ENCODE measurements at places on chromosomes 6 and 20. TPM values are rescaled to one million over a fixed set of nuclear protein-coding genes. Genes with fewer than 3 reads are reported as not detected.

DNA sequence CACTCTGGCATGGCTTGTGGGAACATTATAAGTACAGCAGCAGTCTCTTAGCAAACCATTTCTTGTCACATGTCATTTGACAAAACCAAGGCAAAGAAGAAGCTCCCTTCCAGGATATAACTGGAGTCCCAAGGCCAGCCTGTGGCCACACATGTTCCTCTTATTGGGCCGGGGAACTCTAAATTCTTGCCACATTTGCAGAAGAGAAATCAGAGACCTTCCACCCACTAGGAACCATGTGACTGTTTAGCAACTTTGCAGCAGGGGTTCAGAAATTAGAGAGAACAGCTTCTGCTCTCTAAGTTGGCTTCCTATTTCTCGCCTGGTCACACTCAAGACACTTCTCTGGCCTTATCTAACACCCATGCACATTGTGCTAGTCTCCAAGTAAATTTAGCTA lies 20.4 kb upstream of the MEP1A start:
- no peak for DNase-seq

The SLC2A10 gene
- 21.0 TPM for total RNA-seq

GRCh38 chr6:13433709-13434121 lies 53.7 kb downstream of the GFOD1 start:
- no peak for DNase-seq

- DNase-seq = no peak
Measured at GRCh38 chr6:160333841-160334240, 14.3 kb upstream of the SLC22A3 start.

DNA sequence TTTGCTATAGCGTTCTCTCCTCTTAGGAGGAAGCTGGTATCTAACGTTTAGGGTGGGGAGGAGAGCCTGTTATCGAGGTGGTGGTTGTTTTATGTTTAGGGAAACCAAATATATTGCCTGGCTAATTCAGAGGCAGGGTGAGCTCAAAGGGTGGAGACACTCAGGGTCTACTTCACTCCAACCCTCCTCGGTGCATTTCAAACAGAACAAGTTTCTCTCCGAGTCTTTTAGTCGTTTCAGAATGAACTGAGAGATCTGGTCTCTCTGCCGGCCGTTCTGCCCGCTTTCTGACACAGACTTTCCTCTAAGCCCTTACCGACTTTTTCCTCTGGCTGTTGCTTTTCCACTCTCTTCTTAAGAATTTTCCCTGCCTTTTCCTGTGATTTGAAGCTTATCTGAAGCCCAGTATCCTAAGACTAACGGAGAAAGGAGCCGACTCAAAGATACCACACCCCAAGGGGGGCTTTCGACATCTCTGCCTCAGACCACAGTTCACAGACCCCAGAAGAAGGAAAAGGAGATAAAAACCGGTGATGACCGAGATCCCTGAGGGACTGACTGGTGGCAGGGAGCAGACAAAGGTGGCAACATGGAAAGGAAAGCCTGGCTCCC lies 865 bp downstream of the STK38 start:
- DNase-seq = peak; percentile 18

DNA sequence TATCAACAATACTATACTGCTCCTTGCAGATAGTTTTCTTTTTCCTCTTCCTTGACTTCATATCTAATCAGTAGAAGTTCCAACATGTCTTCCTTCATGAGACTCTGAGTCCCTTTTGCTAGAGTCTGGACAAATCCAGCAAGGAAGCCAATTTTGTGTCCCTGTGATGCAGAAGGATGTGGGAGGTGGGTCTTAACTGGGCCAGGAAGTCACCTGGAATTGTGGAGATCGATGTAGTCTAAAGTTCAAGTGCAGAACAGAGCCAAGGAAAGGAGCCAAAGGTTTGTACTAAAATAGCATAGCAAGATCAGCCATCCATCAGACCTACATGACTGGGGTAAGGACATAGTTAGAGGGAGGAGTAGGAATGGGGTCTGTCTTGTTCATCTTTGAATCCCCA lies 37.6 kb downstream of the SPTLC3 start:
- no peak for DNase-seq

DNA sequence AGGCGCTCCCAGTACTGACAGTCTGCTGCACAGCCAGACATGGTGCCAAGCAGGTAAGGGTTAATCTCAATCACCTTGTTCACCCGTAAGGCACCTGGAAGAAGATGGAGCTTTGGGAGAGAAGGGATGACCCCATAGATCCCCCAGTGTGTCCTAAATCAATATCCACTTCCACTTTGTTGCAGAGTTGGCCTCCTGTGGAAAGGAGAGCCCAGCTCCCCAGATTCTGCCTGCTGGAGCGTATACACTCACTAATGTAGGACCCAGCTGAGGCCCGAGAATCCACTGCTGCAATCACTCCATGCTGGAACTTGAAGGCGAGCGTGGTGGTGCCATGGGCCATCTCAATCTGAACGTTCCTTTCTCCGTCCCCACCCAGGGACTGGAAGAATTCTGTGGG lies 1.2 kb downstream of the PSMB8 start:
- no peak for DNase-seq

- DNase-seq = peak; percentile 69
Measured at GRCh38 chr20:50980851-50981713, 22.5 kb downstream of the MOCS3 start.

GRCh38 chr6:151452750-151453427 lies 963 bp upstream of the RMND1 start:
- DNase-seq = no peak

GRCh38 chr6:32075781-32076180 lies 33.4 kb downstream of the TNXB start:
- DNase-seq = no peak

- no peak for DNase-seq
Measured at GRCh38 chr6:137339929-137340559, 120.9 kb upstream of the IFNGR1 start.

- DNase-seq = no peak
Measured at GRCh38 chr20:33655164-33655563, 7.0 kb upstream of the C20orf144 start.

DNA sequence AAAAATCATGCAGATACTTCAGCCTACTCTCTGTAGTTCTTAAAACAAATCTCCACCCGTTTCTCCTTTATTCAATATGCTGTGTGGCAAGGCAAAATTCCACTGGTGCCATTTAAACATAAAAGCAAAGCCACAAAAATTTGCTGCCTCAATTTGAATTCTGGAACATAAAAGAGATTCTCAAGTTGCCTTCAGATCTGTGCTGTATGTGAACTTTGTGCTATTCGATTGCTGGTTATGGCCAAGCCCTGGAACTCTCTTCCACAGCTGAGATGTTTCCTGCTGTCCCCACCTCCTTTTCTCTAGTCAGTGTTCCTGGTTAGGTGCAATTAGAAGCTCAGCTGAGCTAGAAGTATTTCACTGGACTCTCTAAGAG lies 395.3 kb upstream of the BTBD3 start:
- no peak for DNase-seq

DNA sequence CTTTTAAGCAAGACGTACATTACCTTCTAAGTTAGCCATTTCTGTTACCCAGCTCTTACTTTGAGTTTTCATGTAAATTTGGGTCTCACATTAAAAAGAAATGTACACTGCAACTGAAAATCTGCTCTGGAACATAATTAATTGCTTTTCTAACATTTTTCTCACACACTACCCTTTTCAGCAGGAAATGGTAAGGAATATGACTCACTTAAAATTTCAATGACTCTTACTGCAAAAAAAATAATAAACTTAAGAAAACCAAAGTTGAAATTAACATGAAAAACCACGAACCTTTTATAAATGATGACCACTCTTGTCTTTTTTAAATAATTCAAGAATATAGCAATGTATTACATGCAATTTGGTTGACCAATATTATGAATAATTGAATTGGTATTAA lies 1.3 kb downstream of the CGA start:
- DNase-seq = peak; percentile 29

- DNase-seq = no peak
Measured at GRCh38 chr6:43990275-43990626, 137.0 kb downstream of the MRPL14 start.

The PHACTR3 gene
- 0.63 TPM for total RNA-seq

DNA sequence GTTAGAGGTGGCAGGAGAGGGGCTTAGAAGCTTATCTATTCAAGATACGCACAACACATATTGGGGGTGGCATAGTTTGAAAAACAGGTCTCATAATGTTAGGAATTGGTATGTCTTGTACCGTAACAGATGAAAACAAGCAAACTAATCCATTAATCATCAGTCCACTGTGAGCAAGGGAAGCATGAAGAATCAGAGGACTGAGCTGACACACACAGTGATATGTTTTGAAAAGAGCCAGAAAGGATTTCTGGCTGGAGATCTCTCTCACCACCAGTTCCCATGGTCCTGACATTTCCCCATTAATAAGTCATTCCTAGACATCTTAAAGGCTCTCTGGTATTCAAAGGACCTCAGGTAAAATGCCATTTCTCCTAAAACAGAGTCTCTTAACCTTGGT lies 158.8 kb upstream of the PHACTR1 start:
- DNase-seq = no peak

The C6orf58 gene
- total RNA-seq = not detected

DNA sequence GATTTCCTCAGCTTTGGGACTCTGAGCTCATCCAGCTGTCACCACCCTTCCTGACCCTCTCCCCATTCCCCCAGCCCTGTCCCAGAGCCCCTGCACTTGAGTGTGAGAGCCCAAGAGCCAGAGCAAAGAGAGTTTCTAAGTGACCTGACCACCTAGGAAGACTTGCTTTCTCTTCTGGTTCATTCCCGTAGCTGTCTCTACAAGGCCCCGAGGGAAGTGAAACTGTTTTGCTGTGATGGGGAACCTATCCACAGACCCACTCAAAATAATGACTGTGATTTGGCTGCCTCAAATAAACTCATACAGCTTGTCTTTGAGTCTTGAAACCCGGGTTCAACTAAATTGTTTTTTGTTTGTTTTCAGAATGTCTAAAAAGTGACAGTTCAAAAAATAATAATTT lies 74.6 kb upstream of the XRN2 start:
- DNase-seq = no peak

DNA sequence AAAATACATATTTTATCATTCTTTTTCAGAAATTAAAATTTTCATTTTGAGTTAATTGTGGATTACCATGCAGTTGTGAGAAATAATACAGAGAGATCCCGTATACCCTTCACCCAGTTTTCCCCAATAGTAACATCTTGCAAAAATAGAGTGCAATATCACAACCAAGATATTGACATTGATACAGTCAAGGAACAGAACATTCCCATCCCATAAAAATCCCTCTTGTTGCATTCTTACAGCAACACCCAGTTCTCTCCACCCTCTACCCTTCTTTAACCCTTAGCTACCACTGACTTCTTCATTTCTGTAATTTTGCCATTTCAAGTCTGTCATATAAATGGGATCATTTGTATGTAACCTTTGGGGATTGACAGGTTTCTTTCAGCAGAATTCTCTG lies 6.9 kb upstream of the AKAP12 start:
- DNase-seq = no peak

The GJA1 gene
- 8.3 TPM for total RNA-seq

The GATA5 gene
- not detected for total RNA-seq

The HLA-B gene
- 58.7 TPM for total RNA-seq

The GSTA2 gene
- total RNA-seq = not detected

DNA sequence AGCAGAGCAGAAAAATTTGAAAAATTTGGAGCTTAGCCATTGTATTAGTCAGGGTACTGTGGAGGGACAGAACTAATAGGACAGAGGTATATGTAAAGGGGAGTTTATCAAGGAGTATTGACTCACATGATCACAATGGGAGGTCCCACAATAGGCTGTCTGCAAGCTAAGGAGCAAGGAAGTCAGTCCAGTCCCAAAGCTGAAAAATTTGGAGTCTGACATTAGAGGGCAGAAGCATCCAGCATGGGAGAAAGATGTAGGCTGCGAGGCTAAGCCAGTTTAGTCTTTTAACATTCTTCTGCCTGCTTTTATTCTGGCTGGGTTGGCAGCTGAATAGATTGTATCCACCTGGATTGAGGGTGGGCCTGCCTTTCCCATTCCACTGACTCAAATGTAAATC lies 82.0 kb downstream of the SMPDL3A start:
- no peak for DNase-seq

The SULF2 gene
- total RNA-seq = 2.4 TPM

DNA sequence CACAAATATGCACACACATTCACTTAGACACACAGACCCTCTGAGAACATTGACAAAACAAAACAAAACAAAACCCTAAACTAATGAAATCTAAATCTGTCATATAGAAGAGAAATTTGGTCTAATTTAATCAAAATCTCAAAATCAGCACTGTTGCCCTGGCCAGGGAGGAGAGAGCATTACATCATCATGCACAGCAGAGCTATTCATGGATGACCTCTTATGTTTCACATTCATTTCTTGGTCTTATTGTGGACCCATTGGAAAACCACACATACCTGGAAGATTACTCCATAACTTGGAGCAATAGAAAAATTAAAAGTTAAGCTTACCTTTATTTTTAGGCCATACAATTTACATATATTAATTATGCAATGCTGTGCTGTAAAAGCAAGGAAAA lies 1223.6 kb upstream of the GJE1 start:
- peak; percentile 25 for DNase-seq

The MMP24 gene
- 0.69 TPM for total RNA-seq

The EPHA7 gene
- 31.4 TPM for total RNA-seq

The IL17A gene
- not detected for total RNA-seq

GRCh38 chr20:58372806-58373205 lies 16.2 kb upstream of the VAPB start:
- DNase-seq = no peak

DNA sequence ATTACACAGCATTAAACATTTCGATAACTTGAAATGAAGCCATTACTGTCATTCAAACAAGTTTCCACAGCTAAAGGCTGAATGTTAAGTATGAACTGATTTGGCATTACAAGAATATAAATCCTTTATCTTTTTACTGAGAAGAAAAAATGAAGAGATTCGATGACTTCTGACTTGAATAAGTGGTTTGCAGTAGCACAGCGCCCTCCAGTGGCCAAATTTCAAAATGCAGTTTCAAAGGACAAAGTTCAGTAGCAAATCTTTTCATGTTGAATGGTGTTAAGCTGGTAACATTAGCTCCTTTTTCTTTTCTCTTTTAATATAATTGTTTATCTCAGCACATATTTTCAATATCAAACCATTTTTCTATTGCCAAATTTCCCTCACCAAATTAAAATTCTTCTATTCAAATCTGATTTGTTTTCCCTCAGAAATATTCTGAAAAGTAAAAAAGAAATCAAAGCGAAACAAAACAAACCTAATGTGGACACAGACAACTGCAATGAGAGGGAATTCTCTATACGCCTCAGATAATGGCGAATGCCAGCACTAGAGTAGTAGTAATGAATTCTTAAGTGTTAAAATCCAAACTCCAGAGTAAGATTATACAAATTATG lies 145.7 kb downstream of the BTBD9 start:
- DNase-seq = peak; percentile 68

DNA sequence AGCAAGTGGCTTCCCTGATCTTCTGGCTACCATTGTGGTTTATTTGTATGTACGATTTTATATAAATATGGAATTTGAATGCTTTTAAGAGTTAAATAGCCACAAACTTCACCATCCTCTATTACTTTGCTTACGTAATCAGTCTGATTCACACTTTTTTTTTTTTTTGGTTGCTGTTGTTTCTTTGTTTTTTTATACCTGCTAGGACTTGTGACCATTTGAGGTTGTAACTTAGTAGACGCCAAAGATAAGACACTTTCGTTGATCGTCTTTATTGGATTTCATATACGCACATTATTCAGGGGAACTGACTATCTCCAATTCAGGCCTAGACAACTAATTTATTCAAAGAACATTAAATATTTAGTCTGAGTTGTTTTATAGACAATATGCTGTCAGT lies 559.0 kb downstream of the CBLN4 start:
- no peak for DNase-seq

The LY6G6F gene
- not detected for total RNA-seq

All from LHCN-M2 (cell line).